ENCODE measurements at places on chromosomes 7 and 10.
A peak's percentile ranks its signal among the peaks of the same experiment; 100 is the strongest.

GRCh38 chr7:1553512-1554210 is 2.3 kb downstream of the TMEM184A start:
- no peak for DNase-seq

DNA sequence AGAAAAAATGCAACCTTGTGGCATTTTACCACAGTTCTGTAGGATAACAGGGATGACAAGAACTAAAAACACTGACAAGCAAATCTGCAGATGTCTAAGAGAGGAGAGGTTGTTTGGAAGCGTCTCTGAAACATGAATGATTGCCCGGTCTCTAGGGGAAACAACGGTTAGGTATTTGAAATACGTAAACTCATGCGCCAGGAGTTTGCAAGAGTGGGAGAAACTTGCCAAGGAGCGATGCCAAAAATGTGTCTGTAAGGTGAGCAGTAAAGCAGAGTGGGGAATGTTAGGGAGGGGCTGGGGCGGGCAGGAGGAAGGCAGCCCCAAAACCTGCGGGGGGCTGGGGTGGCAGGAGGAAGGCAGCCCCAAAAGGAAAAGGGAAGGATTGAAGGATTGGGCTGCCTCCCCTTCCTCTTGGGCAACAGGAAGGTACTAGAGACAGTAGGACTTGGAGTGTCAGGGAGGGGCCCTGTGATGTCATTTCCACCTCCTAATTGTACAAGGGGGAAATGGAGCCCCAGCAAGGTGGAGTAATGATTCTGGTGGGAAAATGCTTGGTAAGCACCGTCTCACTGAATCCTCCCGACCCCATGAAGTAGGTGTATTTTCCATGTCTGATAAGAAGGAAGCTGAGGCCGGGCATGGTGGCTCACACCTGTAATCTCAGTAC is 33.2 kb upstream of the PLEKHA1 start:
- DNase-seq: no peak

GRCh38 chr10:32445740-32446535 is at the start of gene CCDC7:
Gene CCDC7, plus strand, starts transcription at chr10:32446140. Its CDS starts 5,503 bp downstream, at chr10:32451643.
- peak; percentile 57 for DNase-seq

DNA sequence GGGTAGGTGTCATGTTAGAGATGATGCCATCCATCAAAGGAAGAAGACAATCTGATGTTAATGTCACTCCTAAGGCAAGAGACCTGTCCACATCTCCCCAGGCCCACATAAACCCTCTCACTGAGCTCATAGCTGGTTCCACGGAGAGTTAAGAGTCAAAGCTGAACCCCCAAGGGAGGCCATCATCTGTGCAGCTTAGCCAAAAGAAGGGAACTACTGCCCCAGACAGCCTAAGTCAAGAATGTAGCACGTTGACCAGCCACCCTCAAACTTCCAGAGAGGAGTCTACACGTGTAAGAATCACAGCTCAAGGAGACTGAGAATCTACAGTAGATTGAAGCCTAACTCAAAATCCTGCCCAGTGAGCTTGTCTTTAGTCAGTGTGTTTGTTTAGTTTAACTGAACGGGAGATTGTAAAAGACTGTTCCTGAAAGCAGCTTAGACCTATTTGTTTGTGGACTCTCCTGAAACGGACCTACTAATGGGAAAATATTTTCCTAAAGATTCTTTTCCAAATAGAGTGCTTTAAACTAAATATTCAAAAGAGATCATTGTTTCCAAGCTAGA is 192.7 kb upstream of the NFE2L3 start:
- no peak for DNase-seq

GRCh38 chr10:110357252-110357780 is 52.6 kb upstream of the SMNDC1 start:
- DNase-seq: peak; percentile 50

DNA sequence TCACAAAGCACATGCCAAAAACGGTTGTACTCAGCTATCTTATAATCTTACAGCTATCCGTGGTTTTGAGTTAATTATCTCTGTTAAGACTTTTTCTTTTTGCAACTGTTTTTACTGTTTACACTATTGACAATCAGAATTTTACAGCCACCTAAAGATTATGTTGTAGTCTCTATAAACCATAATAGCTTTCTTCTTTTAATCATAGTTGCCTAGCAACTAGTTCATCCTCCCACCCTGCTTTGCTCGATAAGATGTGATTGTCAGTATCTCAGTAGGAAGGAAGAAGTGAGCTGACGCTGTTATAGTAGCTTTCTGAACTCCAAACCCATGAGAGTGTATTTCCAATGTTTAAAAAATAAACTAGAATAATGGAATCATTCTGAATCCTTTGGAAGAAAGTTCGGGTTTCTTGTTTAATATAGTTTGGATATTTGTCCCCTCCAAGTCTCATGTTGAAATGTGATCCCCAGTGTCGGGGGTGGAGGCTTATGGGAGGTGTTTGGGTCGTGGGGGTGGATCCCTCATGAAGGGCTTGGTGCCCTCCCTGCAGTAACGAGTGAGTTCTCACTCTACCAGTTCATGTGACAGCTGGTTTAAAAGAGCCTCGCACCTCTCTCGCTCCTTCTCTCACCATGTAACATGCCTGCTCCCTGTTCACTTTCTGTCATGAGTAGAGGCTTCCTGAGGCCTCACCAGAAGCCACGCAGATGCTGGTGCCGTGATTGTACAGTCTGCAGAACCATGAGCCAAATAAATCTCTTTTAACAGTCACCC is 68.1 kb downstream of the SVOPL start:
- no peak for DNase-seq

- no peak for DNase-seq
Measured at GRCh38 chr7:144903201-144903600, 67.3 kb upstream of the TPK1 start.
